C1 segment of cervical spinal cord (tissue), 14 donors: ENCODE measurements at places on chromosomes 1 and 21.

DNA sequence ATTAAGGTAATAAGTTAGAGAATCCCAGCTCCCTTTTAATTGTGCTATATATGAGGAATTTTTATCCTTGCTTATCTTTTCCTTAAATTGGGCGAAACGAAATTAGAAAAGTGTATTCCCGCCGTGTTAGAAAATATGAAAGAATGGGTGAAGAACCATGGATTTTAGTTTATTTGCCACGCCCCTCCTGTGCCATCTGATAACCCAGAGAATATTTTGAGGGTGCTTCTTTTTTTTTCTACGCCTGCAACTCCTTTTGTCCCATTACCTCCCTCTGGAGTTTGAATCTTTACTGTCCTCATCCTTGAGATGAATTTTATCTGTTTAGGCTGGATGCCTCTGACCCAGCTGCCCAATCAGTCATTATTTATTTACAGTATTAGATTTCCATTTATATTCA is 1.6 kb downstream of the TLCD4 start:
- no peak for DNase-seq

DNA sequence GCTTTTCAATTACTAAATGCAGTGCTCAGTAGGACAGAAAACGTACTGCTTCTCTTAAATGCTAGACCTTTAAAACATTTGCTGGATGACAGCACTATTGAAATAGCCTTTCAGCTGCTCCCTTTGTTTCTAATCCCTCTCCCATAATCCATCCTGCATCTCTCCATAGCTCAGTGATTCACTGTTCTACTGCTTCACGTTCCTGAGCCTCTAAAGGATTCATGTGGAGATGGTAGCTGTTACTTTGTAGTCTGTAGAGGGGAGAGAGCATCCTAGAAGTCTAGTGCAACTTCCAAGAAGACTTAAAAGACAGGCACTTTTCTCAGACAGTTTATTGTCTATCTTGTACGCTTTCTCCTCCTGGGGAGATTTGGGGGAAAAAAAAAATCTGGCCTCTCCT is 51.4 kb downstream of the LRRC8B start:
- no peak for DNase-seq

DNA sequence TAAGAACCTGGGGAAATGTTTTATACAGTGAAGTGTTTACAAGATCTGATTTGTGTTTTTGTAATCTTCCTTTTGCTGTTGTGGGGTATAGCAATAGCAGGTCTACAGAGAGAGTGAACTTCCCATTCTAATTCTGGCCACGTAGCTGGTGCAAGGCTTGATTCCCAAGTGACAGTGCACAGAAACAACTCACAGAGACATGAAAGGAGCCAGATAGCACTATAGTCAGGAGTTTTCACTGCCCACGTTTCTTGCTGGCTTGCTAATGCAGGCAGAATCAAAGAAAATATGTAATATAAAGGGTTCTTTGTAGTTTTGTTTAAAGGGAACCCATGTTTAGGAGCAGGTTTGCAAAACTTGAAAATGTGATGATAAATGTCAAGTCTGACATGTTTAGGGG is 170.9 kb upstream of the IVNS1ABP start:
- DNase-seq: no peak

DNA sequence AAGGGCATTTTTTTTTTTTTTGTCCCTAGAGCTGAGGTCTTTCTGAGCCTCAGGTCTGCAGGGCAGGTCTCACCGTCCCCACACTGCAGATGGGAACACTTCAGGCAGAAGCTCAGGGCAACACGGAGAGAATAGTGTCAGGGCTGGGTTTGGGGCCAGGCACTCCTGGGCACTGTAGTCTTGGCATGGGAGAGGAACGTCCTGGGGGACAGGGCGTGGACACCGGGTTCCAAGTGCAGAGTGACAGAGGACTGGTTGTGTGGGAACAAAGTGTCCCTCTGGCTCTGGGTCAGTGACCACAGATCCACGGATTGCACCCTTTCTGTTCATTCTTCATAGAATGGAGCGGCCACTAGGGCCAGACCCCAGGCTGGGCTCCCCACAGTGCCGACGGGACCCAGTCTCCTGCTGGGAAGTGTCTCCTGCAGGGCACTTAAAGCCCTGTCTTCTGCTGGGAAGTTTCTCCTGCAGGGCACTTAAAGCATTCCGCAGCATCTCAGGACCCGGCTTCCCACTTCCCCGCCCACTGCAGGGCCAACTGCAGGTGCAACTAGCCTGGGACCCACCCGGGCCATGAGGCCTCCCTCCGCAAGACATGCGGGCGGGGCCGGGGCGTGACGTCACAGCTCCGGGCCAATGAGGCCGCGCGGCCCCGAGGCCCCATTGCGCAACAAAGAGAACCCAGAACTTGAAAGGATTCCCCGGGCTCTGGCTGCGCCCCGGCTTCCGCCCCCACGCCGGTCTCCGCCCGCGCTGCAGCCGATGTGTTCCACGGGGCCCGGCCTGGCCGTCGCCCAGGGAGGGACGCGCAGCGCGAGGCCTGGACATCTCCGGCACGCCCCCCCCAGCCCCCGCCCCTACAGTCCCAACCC is 1.2 kb downstream of the GPR153 start:
- peak; percentile 35 for DNase-seq

GRCh38 chr1:205792481-205792881 is 17.2 kb upstream of the RAB29 start:
- no peak for DNase-seq

- no peak for DNase-seq
These were observed 700 bp upstream of the KMO start for GRCh38 chr1:241531195-241532161.

DNA sequence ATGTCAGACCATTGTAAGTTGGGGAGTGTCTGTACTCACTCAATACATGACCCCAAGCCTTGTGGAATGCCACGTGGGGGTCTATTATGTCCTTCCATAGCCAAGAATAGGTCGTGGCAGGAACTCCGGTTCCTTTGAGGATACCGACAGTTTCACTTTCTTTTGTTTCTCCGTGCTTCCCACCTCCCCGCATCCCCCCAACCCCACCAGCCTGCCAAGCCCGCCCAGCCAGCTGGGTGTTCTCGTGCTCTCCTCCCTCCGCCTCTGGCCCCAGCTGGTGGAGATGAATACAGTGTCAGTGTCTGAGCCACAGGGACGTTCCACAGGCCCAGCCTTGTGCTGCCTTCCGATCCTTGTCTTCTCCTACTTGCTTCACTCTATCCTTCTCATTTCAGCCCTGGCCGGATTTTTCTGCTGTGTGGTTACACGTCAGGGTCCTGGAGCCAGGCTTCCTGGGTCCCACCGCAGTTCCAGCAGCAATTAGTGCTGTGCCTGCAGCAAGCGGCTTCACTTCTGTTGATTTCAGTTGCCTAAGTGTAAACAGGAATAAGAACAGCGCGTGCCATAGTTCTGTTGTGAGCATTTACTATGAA is 4.1 kb upstream of the AGTRAP start:
- peak; percentile 69 for DNase-seq

DNA sequence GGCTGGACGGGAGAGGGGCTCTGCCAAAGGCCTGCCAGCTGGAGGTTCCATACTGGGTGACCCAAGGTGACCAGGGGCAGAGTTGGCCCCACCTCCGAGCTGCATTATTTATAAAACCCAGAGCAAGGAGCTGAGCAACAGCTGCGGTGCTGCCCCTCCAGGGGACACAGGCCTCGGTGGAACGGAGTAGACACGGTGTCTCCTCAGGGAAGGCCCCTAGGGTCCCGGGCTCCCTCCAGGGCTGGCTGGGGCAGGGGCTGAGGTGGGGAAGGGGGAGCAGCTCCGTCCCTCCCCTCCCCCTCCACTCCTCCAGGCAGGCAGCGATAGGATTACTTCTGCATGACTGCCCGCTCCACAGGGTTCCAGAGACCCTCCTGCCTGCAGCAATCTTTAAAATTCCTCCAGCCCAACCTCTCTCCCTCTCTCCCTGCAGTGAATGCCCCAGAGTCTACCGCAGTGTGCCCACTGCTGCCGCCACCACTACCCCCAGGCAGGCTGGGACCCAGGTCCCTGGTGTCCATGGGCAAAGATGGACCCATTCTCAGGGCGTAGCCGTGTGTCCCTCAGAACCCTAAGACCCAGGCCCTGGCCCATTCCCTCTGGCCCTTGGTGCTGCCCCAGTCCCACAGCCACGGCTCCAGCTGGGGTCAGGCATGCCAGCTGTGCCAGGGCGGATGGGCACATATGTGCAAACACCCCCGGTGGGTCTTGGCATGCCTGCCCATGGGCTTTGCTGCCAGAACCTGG is 10.8 kb downstream of the AHDC1 start:
- DNase-seq: no peak

DNA sequence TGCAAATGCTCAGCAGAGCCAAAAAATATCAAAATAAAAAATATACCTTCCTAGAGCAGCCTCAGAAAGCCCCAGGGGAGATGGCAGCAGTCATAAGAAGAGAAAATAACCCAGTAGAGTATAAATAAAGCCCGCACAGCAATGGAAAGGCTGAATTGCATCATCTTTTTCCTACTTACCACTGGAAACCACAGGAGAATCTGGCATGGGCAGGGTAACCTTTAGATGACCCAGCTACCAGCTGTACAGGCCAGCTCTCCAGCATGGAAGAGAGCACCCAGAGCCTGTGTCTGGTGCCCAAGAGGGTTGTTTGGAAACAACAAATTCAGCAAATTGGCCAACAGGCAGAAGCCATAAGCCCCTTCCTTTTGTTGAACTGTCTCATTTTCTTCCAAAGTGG is 253.1 kb downstream of the OMA1 start:
- no peak for DNase-seq
